ENCODE measurements at places on chromosomes 7 and 10.

DNA sequence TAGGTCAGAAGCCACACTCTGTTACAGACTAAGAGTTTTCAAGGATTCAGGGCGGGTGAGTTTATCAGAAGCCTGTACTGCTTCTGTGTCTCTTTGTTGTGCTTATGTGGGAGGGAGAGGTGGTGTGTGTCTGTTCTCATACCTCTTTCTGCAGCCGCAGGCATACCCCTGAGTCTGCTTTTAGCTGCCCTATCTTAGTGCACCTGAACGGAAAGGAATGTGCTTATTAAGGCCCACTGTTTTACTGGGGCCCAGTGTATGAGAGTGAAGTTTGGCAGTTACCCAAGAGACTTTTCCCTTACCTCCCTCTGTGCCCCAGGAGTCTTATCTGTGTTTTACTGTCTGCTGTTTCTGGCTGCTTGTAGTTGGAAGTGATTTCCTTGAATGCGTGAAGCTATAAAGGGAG is 104.3 kb downstream of the TYW1 start:
- no peak for DNase-seq

GRCh38 chr10:34715511-34716187 is 99.4 kb downstream of the PARD3 start:
- DNase-seq = no peak

DNA sequence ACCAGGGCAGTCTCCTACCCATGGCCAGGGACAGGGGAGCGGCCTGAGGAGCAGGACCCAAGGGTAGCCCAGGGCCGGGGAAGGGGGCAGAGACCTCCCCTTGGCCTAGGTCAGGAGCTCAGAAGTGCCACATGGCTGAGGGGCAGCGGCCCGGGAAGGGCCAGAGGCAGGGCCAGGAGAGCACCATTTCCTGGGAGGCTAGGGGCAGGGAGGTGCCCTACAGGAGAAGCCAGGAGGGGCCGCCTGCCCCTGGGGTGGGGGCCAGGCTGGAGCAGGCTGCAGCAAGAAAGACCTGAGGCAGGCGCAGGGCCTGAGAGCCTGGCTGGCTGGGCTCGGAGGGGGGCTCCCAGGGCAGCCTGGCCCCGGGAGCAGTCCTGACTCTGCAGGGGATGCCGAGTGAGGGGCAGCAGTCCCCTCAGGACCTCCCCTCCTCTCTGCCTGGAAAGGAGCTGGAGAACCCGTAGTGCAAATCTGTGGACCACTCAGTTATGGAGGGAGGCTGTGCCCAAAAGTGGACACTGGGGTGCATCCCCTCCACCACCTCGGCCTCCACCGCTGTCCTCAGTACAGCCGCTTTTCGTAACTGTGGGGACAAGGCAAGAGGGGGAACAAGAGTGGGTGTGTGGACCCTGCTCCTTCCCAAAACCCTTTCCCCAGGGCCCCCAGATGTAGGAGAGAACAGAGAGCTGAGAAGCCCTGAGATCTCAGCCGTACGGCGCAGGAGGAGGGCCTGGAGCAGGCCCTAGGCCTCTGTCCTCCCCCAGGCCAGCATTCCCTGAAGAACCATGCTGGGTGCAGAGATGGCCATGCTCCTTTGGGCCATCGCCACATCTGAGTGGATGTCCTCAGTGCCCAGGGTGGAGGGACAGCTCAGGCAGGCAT is 17.1 kb downstream of the IMPDH1 start:
- DNase-seq = no peak

- DNase-seq = no peak
Observed at GRCh38 chr7:2072042-2072441, 160.7 kb downstream of the MAD1L1 start.

GRCh38 chr7:30310674-30311362 is 26.4 kb downstream of the ZNRF2 start:
- no peak for DNase-seq

Measured in RPMI8226 (cell line).